ENCODE measurements at places on chromosomes 12 and 14.

DNA sequence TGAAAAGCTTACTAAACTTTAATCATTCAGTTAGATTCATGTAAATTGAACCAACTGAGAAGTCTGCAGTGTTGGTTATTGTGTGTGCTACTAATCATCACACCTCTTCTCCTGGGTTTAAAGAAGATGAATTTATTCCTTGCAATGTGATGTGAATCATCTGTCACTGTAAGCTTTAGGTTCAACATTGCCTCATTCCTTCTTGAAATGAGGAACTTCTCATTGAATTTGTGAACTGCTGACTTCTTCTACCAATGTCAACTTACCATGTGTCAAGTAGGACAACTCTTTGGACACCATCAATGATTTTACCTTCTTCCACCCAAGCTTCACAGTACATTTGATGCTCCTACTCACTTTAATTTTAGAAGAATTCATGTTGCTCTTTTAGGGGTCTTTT, 17.4 kb upstream of the PRB2 start:
- DNase-seq: no peak

GRCh38 chr12:102407776-102408486, 72.4 kb downstream of the IGF1 start:
- no peak for DNase-seq

GRCh38 chr12:7264538-7264937, 39.3 kb upstream of the ACSM4 start:
- no peak for DNase-seq

DNA sequence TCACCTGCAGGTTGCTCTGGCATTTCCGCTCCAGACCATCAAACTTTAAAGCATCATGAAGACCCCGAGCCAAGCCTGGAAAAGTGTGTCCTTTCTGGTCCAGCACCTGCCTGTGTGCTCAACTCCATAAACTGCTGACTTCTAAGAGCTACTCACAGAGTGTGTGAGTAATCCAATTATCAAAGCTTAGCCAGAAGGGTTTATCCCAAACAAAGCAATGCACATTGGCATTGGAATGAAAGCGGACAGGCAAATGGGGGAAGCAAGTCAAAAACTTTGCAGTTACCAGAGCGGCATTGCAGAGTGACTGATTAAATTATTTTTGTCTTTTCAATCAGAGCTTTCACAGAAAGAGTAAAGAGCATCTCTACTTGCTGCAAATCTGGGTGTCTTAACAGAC, 1262.4 kb upstream of the SEL1L start:
- no peak for DNase-seq

DNA sequence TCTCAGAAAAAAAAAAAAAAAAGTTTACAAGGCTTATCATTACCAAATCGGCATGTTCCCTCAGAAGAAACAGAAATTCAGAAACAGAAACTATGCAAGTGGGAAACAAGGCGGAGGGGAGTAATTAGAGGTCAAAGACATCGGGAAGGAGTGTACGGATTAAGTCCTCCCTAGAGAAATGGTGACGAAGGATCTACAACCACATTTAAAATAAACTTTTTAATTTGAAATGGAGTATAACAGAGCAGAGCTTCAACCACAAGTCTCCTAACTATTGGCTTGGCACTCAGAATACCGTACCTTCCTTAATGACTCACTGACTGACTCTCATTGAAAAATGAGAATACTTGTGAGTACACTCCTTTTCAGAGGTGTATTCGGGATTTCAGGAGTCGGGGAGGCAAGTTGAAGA, 908 bp downstream of the ENTPD5 start:
- DNase-seq: peak; percentile 70

DNA sequence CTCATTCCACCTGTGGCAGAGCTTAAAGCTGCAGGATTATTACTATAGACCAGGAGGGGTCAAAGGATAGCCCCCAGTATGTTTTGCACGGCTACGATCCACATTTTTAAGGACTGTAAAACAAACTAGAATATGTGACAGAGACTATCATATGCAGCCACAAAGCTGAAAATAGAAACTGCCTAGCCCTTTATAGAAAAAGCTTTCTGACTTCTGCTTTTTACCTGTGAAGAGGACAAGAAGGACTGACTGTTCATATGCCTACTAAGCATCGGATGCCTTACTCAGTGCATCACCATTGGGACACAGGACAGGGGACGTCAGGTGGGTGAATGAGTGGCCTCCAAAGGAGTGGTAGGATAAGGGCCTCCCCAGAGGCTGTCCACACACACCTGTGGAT, 29.8 kb downstream of the SPTB start:
- no peak for DNase-seq

DNA sequence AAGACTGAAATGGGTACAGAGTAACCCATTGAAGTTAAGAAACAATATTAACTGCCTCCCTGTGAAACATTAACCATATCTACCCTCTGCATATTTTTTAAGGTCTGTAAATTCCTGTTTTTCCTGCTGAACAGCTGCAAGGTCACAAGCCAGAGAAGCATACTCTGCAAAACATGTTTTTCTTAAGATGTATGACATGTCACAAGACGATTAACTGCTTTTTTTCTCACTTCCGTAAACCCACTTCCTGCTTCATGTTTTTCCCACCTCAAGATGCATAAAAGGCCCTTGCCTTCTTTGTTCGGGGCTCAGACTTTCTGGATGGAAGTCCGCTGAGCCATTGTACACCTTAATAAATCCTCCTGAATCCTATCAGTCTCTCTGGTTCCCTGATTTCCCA, 504.7 kb upstream of the MIS18BP1 start:
- no peak for DNase-seq

DNA sequence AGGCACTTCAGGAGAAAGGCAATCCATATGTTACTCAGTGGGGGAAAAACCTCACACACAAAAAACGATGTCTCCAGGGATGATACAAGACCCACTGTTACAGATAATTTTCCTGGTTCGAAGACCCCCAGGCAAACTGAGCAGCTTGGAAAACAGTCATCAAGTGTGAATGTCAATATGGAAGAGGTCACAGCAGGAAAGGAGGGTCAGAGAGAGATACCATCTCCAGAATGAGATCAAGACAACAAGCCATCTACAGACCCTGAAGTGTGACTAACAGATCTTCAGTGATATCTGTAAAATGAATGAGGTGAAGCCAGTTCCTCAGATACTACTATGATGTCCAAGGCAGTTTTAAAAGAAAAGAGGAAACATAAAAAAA, 28.6 kb downstream of the GNS start:
- DNase-seq: no peak

GRCh38 chr12:56993346-56993745, 13.0 kb downstream of the ZBTB39 start:
- DNase-seq: no peak

DNA sequence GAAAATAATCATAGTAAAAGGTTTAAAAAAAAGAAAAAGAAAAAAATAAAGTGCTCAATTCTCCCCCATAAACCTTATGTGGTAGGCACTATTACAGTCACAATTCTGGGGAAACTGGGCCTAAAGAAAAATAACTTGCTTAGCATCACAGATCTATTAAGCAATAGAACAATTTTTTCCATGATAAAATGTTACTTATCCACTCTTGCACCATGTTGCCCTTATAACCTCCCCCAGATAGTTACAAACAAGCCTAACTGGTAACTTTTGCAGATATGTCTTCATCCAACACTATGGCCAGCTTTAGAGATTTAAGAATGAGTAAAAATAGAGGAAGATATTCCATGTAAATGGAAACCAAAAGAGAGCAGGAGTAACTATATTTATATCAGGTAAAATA, 164.8 kb downstream of the DUSP6 start:
- no peak for DNase-seq

GRCh38 chr14:67461996-67462395, 26.5 kb downstream of the TMEM229B start:
- no peak for DNase-seq

DNA sequence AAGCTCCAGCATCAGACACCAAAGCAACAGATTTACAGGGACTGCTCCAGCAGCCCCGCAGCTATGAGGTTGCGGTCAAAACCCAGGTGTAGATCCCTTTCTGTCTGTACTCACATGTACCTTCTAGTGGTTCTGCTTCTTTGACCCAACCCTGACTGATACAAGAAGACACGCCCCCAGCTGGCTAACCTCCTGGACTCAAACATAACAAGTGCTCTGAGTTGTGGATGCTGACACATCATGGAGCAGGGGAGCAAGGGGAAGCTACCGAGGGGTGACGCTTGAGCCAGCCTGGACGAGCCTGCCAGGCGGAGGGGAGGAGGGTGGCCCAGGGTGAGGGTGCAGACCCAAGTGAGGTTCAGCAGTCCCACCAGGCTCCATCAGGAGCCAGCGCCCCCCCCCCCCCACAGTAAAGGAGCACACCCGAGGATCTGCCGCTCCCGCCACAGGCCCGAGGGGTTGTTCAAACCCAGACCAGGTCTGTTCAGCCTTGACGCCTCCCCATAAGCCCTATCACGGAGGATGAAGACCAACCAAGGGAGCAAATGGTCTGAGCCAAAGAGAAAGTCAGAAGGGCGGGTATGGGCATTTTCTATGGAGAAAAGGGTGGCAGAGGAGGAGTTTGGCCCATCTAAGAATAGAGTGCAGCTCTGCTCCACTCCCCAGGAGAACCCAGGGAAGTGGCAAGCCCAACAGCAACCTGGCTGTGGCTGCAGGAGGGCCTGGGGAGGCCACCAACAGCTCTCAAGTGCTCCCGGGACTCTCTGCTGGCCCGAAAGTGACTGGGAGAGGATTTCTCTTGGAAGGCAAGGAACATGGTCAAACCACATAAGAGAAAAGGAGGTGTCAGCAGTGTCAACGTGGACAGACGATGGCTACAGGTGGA, 229.4 kb downstream of the BCL11B start:
- DNase-seq: no peak

DNA sequence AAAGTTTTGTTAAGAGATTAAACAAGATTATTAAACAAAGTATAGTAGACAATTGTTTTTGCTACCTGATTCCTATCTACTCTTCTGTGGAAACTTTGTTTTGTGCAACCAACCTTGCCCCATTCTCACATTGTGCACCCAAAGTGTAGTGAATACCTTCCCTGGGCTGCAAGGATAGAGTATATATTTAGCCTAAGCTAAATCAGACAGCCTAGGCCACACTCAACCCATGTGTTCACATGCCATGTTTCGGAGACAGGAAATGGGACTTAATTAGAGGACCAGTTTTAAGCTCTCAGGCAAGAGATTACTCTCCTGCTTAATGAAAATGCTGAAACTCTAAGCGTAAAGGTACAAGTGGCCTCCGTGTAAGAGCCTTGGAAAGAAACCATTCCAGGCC, 734.9 kb upstream of the USP15 start:
- no peak for DNase-seq

GRCh38 chr12:26732005-26732908, 100.7 kb downstream of the ITPR2 start:
- DNase-seq: no peak

GRCh38 chr12:132197581-132198354, 53.5 kb downstream of the NOC4L start:
- no peak for DNase-seq

DNA sequence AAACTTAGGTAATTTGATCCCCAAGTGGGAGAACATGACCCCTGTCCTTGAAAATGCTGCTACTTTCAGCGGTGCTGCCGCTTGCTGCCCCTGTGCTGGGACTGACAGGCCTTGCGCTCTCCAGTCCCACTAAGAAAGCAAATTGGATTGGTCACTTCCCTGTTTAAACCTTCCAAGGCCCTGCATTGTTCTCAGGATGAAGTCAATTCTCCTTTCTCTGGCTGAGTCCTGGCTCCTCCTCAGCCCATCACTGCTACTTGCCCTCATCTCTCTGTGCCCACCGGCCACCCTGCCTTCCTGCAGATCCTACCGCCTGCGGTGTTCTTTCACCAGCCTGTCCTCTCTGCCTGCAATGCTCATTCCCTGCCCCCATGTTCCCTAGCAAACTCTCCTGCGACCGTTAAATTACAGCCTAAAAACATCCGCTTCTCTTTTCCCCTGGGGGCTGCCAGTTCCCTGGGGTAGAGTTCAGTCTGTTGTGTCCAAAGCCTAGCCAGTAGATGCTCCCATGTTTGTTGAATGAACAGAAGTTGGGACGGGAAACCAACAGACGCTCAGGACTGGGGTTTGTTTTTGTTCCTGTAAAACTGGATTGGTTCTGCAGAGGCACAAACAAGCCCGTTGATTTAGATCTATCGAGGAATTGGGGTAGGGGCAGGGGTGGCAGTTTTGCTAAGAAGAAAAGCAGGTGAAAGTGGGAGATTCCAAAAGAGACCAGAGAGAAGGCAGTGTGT, 127.3 kb upstream of the HIF1A start:
- no peak for DNase-seq

DNA sequence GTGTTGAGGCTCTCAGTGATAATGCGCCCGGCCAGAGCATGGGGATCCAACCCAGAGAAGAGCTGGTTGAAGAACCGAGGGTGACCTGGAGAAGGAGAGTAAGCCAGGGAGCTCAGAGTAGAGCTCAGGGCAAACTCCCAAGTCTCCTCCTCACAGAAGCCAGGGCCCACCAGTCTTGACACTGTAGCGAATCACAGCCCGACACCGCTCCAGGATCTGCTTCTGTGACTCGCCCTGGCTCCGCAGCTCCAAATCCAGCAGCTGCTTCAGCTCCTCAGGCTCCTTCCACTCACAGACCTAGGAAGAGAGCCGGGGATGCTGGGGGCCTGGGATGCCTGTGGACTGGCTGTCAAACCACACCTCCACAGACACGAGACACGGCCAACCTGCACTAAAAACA, 8.2 kb upstream of the ZNF740 start:
- peak; percentile 47 for DNase-seq

DNA sequence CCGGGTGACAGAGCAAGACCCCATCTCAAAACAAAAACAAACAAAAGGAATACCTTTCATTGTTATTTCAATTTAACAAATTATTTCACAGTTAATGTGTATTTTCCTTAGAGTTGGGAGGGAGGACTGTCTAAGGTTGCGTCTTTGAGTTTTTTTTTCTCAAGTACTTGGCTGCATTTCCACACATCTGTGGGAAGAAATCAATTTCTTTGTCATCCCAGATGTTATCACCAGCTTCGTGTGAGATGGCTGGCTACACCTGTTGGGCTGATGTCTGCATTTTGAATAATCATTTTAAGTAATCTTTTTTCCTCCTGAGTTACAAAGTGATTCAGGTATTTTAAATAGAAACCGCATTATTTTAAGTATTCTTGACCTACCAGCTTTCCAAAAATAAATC, 59.4 kb downstream of the EML1 start:
- DNase-seq: no peak

DNA sequence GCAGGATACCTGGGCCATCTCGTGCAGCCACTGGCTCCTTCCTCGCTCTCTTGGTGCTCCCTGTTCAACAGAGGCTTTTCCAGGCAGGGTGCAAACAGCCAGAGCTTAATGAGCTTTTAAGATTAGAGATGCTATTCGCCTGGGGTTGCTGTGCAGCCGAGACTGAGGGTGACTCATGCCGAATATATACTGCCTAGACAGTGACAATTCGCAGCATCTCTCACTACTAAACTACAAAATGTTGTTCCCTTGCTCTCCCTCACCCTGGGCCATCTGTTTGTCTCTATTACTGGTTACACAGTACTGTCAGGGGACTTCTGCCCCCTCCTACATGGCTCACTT, 26.0 kb upstream of the TESC start:
- DNase-seq: peak; percentile 73

- no peak for DNase-seq
Measured at GRCh38 chr12:57105011-57105753, 6.0 kb downstream of the STAT6 start.

GRCh38 chr12:124778411-124778810, 85.3 kb downstream of the SCARB1 start:
- DNase-seq: no peak

- DNase-seq: no peak
Measured at GRCh38 chr14:68711561-68712309, 81.1 kb downstream of the ZFP36L1 start.
